ENCODE measurements at places on chromosomes 1 and 21.
A peak's percentile ranks its signal among the peaks of the same experiment; 100 is the strongest.

- DNase-seq: no peak
These were observed 598.3 kb upstream of the CAMK1G start for GRCh38 chr1:208985231-208985630.

- DNase-seq: peak; percentile 2
These were observed 1.9 kb downstream of the SAMD13 start for GRCh38 chr1:84303314-84303830.

GRCh38 chr1:229024528-229025130 is 246.3 kb upstream of the RAB4A start:
- peak; percentile 69 for DNase-seq

- DNase-seq: no peak
These were observed 24.6 kb upstream of the PCBP3 start for GRCh38 chr21:45618846-45619485.

GRCh38 chr1:13749543-13750341 is 49.8 kb downstream of the PRDM2 start:
- peak; percentile 42 for DNase-seq

DNA sequence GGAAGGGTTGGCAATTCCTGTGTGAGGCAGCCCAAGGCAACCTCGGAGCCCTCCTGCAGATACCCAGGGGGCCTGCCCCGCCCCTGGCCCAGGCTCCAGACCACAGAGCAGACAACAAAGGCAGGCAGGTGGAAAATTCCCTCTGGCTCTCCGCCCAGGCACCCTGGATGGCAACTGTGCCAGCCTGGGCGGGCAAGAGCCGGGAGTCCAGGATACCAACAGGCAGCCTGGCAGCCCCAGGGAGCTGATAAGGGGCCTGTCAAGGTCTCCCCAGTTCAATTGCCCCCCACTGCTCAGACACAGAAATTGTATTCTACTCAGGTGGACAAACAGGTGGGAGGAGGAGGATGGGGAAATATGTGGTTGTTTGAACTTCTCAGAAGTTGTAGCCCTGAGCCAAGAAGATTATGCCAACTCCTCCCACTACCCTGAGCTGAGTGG is 15.4 kb upstream of the GPR37L1 start:
- peak; percentile 80 for DNase-seq

GRCh38 chr1:243539636-243540035 is 283.8 kb downstream of the SDCCAG8 start:
- no peak for DNase-seq

DNA sequence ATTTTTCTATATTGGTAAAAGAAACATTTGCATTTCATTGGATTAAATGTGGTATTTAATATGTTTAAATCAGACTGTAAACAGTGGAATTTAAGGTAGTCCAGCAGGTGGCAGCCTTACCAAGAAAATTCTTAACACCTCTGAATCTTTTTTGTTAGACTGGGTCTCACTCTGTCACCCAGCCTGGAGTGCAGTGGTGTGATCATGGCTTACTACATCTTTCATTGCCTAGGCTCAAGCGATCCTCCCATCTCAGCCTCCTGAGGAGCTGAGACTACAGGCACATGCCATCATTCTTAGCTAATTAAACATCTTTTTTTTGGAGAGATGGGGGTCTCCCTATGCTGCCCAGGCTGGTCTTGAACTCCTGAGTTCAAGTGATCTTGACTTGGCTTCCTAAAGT is 98.8 kb downstream of the RABGAP1L start:
- DNase-seq: peak; percentile 51

All from SW480 (cell line).